ENCODE measurements at places on chromosomes 6 and 20.
A peak's percentile ranks its signal among the peaks of the same experiment; 100 is the strongest.

DNA sequence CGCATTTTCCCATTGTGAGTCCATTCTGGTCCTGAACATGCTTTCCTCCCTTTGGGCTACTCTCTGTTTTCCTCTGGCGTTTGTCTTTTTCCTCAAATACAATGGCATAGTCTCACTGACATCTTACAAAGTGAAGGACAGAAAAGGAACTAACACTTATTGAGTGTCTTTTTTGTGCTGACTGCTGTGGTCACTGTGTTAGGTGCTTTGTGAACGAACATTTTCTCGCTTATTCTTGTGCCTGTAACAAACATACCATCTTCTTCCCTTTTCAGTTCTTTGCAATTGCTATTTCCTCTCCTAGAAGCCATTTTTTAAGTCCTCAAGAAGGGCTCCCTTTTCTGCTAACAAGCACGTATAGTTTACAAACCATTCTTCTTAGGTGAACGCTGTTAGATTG, 15.4 kb downstream of the FIG4 start:
- no peak for DNase-seq

GRCh38 chr6:25007269-25007699, 71.5 kb upstream of the RIPOR2 start:
- DNase-seq, result no peak

- no peak for DNase-seq
These were observed 13.2 kb upstream of the ZBTB24 start for GRCh38 chr6:109496036-109496772.

DNA sequence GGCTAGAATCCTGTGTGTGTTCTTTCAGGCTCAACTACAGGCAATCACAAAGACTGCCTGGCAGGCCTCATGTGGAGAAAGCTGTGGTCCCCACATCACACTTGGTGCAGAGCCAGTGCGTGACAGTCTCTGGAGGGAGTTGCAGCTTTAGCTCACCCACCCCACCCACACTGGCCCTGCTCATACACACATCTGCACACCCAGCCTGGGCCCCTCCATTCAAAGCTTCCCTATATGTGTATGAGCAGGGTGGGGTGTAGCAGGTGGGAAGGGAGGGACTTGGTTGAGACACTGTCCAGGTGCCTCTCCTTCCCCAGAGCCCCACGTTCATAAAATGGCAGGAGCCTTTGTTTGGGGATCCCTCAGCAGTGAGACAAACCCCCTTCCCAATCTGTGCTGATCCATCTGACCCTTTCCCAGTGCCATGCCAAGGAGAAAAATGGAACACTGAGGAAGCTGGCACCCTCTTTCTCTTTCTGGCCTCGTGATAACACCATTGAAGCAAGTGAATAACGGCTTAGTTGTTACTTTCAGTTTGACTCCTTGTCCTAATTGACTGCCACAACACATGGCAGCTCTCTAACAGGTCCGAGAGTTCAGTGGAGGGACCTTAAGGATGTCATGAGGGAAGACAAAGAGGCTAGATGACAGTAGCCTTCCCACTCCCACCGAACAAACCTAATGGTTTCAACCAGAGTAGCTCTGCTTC, 53.8 kb upstream of the NRSN1 start:
- no peak for DNase-seq

DNA sequence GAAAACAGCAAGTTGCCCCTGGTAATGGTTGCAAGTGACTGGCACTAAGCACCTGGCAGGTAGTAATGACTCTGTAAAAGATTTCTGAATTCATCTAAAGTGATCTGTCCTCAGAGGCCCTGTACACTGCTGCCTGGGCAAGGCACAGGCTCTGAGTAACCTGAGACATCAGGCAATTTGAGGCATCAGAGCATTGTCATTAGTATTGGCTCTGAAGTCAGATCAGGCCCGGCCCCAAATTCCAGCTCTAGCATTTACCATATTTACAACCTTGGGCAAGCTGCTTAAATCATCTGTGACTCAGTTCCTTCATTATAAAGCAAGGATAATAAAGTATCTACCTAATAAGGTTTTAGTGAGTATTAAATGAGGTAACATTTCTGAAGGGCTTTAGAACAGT, 17.3 kb upstream of the TENT5A start:
- no peak for DNase-seq

- no peak for DNase-seq
These were observed 39.5 kb downstream of the CITED2 start for GRCh38 chr6:139334806-139335446.

- DNase-seq, result no peak
These were observed 71.9 kb upstream of the CNR1 start for GRCh38 chr6:88238065-88238464.

- no peak for DNase-seq
These were observed 1.6 kb downstream of the PHF1 start for GRCh38 chr6:33412140-33413009.

- DNase-seq, result no peak
These were observed 33.4 kb upstream of the IPCEF1 start for GRCh38 chr6:154390034-154390433.

DNA sequence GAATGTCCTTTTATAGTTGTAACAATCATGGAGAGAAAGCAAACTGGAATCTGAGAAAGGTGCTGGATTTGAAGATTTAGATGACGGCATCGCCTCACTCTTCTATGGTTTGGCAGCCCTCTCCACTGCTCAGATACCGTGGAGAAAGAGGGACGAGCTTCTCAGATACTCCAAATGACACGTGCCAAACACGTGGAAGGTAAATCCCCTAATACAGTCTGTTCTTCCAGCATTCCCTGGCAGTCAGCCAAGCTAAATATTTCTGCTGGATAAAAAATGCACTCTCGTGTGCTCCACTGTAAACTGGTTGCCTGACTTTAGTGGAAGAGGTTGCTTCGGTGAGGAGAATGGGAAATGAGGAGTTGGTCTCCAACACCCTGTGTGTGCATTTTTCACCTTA, 16.7 kb upstream of the PRDM1 start:
- DNase-seq, result no peak

DNA sequence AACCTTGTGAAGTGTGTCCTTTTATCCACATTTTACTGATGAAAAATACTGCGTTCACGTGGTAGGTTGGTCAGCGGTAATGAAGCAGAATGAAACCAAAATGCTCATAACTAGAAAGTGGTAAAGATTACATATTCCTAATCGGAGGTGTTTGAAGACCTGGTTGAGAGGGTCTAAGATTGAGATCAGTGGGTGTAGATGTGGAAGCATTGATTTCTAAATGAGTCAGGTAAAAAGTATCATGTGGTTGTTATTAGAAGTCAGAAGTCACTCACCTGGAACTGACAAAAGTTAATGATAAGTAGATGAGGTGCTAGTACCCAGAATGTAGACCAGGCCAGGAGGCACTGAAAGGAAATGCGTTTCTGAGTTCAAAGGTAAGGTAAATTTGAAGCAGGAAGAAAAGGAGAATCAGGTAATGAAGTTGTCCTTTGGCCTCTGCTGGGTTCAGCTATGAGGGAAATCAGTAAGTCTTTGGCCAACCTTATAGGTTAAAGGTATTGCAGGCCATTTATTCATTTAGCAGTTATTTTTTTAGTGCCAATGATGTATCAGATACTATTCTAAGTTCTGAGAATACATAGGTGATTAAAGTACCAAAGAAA, 31.2 kb downstream of the FAM83B start:
- no peak for DNase-seq

DNA sequence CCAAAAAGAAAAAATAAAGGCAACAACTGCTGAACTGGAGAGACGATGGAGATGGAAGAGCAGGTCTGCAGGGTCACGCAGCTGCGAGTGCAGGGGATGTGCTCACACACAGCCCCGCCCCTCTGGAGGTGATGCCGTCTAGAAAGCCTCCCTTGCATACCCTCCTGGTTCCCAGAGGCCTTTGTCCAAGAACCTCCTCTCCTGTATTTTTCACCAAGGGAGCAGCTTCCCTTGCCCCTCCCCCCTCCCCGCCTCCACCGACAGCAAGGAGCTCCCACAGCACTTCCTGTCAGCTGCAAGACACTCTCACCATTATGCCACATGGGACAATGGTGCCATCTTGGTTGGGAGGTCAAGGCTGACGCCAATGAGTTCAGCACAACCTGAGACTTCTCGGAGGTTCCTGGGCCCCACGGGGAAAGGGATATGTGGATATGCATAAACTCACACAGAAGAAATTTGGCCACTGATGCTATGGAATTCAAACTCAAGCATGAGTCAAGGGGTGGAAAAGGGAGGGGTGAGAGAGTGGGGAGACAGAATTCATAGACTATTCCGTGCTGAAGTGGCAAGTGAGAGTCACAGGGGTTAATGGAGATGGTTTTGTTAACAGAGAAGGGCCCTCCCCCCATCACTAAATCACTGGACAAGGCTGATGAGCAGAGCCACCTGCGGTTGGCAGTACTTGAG, 132.9 kb downstream of the SCML4 start:
- no peak for DNase-seq

DNA sequence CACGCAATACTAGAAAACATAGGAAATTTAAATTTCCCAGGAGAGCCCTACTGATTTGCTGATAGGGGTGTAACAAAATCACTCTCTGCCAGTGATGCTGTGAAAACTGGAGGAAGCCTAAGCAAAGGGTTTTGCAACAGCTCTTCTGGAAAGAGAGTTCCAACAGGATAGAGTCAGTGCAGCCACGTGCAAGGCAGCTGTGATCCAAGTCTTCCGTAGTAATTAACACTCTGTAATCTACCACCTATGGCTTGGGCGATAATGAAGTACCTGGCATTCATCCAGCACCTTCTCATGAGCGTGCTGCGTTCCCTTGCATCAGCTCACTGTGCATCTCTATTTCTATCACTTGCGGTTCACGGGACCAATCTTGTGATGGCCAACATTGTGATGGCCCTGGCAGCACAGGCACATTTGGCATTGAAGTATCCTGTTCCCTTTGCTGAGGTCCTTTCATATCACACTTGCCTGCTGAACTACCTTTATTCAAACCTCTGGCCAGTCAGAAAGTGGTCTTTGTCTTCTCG, 48.2 kb downstream of the IRF4 start:
- no peak for DNase-seq

GRCh38 chr20:59219211-59219610, 55.6 kb downstream of the ZNF831 start:
- DNase-seq, result no peak

DNA sequence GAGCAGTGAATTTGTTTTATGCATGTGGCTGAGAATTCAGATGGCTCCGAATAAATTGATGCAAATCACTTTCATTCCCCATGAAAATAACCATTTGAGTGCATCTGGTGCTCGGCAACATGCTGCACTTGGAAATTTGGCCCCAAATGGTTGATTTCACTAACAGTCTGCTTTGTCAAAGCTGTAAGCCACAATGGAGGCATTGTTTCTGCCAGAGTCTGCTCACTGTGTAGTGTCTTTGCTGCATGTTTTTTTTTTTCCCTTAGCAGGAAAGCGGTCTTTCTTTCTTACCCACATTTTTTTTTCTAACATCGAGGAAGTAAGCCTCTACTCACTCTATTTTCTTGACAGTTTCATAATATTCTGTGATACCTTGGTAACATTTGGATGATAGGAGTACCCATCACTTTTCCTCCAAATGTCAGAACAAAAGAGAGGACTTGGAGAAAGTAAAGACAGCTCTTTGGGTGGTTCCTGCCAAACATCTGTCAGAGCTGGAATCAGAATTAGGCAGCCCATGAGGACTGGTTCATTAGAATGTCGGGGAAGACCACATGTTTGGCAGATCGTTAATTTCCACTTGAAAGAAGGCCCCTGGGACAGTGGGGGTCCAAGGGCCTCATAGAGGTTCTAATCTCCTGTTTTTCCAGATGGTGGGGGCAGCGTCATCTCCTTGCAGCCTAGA, 149.5 kb downstream of the DOK5 start:
- no peak for DNase-seq

- no peak for DNase-seq
These were observed 65.4 kb upstream of the MAFB start for GRCh38 chr20:40754339-40754943.

DNA sequence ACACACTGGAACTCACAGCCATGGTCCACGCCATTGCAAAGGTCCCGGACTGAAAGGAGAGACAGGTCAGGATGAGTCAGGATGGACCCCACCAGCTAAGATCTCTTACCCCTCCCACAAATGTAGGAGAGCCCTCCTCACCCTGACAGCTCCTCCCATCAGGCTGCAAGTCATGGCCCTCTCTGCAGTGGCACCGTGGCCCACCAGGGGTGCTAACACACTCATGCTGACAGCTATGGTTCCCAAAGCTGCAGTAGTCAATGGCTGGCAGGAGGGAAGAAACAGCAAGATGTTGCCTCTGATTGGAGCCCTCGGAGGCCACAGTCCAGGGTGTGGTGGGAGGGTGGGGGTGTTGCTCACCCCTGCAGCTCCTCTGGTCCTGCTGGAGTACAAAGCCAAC, 5.7 kb upstream of the RBPJL start:
- DNase-seq, result no peak

GRCh38 chr6:107653183-107653580, 163.3 kb downstream of the SOBP start:
- no peak for DNase-seq

DNA sequence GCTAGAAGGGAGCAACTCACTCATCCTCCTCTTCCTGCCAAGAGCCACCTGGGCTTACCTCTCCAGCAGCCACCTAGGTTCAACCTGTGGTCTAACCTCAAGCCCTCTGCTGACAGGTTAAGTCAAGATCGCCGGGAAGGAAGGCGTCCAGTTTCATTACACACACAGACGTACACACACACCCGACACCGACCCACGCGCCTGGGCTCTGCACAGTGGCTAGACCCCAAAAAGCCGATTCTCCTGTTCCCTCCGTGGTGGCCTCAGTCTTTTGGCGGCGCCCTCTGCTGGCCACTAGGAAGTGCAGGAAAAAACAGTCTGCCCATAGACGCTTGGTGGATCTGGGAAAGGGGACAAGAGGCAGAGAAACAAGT, 52.8 kb downstream of the MRPL14 start:
- DNase-seq, result peak; percentile 55

- no peak for DNase-seq
These were observed 323.6 kb downstream of the UBE3D start for GRCh38 chr6:82741996-82742385.

DNA sequence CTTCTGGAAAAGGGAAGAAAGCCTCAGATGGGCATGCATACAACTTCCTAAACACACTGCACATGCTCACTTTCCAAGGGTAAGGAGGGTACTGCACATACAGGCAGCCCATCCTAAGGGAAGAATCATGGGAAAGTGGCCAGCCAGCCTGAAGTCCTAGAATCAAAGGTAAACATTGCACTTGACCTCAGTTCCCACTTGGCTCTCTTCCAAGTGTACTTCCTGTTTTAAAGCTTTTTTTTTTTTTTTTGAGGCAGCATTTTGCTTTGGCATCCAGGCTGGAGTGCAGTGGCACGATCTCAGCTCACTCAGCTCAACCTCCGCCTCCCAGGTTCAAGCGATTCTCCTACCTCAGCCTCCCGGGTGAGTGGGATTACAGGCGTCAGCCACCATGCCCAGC, 225.3 kb upstream of the EPHA7 start:
- no peak for DNase-seq

DNA sequence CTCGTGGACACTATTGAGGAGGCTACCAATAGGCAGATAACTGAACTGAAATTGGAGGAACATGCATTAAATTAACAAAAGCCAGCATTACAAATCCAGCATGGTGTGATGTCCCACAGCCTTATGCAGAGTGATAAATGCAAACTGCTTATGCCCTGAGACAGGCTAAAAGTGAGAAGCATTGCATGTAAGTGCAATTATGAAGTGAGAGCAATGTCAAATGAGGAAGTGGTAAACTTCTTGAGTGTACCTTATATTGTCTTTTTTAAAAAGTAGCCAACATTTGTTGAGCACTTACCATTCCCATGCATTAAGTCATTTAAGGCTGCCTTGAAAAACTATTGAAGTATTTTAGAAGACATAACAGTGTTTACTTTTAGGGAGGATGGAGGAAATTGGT, 212.2 kb downstream of the TBC1D7 start:
- DNase-seq, result no peak
